ENCODE measurements at places on chromosomes 2 and 18.

GRCh38 chr2:133459590-133459989, 108.7 kb downstream of the NCKAP5 start:
- DNase-seq: no peak

- DNase-seq: no peak
Measured at GRCh38 chr2:233248999-233249398, 2.5 kb upstream of the ATG16L1 start.

DNA sequence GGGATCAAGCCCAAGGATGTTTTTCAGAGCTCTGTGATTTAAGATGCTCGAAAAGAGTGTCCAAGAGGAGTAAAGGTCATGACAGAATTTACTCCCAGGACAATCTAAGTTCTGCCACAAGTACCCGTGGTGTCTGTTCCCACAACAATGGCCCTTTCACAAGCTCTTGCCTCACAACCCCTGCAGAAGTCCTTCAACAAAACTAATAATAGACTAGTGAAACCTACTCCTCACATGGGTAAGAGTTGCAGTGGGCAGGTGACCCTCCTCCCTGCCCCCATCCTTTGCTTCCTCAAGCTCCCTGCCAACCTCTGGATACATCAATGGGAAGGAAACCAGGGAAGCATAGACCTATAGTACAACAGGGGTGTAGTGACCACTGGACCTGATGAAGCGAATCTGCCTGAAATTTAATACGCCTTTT, 34.9 kb downstream of the PTCD3 start:
- DNase-seq: no peak

- no peak for DNase-seq
Measured at GRCh38 chr18:11113937-11114336, 35.4 kb downstream of the PIEZO2 start.

DNA sequence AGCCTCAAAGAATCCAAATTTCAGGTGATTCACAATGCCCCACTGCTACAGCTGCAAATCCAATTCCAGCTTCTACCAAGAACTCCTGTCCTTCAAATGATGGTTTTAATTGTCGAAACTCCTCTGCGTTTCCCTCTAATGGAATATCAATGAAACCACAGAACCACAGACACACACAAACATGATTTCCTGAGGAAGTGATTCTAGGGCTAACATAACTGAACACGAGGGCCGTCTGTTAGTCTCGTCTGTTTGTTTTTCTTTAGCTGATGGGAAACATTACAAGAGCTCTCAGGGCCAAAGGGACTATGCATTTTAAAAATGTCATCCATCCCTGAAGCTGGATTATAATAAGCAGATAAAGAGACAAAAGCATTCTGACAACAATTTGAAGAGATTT, 59.4 kb downstream of the RNF152 start:
- DNase-seq: peak; percentile 27

All from amniotic epithelial cell (primary cell).